Psoas muscle (tissue), 8 donors: ENCODE measurements at places on chromosomes 7 and 10. TPM values are rescaled to one million over a fixed set of nuclear protein-coding genes. Genes with fewer than 3 reads are reported as not detected.

Gene PGAM2
- 449 TPM for total RNA-seq

Gene KIAA1217
- total RNA-seq = 169 TPM

Gene BLNK
- total RNA-seq = 3.7 TPM

Gene SFRP4
- 0.36 TPM for total RNA-seq

Gene ZNF511
- 59.1 TPM for total RNA-seq

GRCh38 chr7:111162692-111163091 is 71.8 kb downstream of the LRRN3 start:
- DNase-seq = no peak

- DNase-seq = no peak
These were observed 146.5 kb downstream of the SFMBT2 start for GRCh38 chr10:7264313-7264756.

GRCh38 chr10:123147635-123148413 is at the start of gene HMX2:
HMX2 (plus strand) TSS chr10:123148136; CDS start chr10:123148379, 243 bp downstream.
- DNase-seq = no peak

DNA sequence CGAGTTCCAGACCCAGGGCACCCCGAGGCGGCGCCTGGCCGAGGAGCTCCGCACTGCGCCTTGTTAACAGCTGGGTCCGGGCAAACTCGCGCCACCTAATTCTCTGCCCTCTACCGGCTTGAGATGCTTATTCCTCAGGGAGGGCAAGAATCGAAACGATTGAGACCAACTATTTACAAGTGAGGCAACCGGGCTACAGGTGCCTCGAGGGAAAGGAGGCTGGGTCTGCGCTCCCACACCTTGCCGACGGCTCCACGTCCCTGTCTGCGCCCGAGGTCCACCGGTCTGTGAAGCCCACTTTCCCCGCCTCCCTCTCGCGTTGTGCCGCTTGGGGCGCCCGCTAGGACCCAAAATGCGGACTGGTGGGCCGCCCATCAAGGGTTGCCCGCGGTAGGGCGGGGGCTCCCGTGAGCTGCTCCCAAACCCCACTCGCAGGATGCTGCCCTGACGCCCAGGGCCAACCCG is 527 bp downstream of the AKR1B1 start:
- DNase-seq = peak; percentile 62

- DNase-seq = no peak
These were observed 22.7 kb downstream of the SLC35G1 start for GRCh38 chr10:93916257-93917063.

DNA sequence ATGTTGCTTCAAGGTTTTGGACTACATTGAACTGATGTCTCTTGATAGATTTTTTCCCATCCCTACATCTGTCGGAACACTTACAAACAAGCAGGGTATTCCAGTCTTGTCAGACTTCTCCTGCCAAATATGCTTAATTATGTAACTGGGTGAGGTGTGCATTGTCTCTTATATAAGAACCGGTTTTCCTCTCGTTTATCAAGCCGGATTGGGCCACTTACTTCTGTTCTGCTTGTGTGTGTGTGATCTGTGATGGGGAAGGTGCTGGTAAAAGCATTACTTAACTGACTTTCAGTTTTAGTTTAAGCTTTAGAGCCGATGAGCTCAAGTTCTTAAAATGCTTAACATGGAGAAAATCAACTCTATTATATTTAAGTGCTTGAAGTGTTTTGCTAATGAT is 57.9 kb downstream of the OTUD1 start:
- no peak for DNase-seq

DNA sequence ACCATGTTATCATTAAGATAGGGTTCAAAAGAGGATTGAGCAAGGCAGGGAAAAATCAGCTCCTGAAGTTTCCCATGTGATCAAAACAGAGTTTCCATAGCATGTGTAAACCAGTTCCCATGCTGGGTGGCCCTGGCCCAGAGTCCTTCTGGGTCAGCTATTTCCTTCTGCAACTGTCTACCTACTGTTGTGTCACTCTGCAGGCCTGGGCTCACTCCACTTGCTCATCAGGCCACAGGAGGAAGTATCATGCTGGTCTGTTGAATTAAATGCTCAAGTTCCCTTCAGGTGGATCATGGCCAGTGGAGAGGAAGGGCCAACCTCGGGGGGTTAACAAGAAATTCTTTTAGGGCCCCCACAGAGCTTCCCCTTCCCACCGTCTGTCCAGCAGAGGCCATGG is 104.7 kb downstream of the GFRA1 start:
- DNase-seq = no peak

DNA sequence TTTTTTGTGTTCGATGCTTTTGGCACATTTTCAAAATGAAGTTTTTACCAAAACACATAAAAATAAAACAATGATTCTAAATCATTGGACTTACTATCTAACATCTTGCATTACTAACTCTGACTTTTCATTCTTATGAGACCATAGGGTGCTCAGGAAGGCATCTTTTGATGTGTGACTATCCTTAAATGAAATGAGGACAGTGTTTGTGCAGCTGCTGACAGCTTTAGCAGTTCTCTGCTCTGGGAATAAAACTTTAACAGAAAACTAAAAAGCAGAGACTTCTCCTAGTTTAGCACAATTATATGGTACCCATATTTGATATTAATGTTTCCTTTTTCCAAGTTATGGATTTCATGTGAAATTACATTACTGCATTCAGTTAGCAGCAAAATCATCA is 471.6 kb downstream of the ARL4A start:
- DNase-seq = no peak

GRCh38 chr10:29658984-29659965 is 24.5 kb upstream of the SVIL start:
- peak; percentile 63 for DNase-seq

- no peak for DNase-seq
These were observed 623.9 kb downstream of the SORCS1 start for GRCh38 chr10:106540645-106541044.

- DNase-seq = no peak
These were observed 15.5 kb upstream of the HERC4 start for GRCh38 chr10:68090586-68090985.

- no peak for DNase-seq
These were observed 338.2 kb downstream of the TCERG1L start for GRCh38 chr10:130973127-130973839.
